Stimulated activated CD8-positive, alpha-beta memory T cell treated with anti-CD3 and anti-CD28 coated beads, Interleukin-7, amount 100 ng/mL, for 1 hour (primary cell): ENCODE measurements at places on chromosomes 7 and 10.

GRCh38 chr10:12906051-12906541 is 95.4 kb downstream of the CCDC3 start:
- DNase-seq, result no peak

DNA sequence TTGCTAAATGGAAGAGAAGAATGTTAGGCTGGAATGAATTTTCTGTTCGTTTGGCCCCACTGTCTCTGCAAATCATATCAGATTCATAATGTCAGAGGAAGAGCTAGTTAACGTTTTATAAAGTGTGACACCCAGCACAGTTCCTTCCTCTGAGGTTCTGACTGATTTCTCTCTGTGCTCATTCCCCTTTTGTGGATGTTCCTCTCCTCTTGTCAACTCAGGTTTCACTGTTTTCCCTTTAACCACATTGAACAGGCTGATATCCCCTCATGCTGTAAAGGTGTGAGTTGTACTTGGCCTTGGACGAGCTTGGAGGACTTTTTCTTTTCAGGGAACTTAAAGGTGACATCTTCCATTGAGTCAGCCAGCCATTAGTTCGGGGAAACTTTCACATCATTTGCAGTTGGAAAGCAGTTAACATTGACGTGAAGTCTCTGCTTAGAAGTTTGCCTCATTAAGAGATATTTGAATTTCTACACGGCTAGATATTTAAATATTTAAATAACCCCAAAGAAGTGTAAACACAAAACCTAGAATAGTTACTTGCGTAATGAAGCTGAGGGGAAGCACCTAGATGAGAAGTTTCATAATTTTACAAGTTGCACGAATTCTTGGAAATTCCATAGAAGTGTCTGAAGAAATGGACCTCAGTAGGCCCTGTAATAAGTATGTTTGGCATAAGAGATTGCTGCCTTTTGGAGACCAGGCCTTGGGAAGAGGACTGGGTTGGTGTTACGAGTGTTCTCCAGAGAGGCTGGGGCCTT is 101.5 kb upstream of the EGR2 start:
- no peak for DNase-seq

- DNase-seq, result no peak
These were observed 908 bp downstream of the CRYGN start for GRCh38 chr7:151438864-151439601.

- no peak for DNase-seq
These were observed 2.3 kb upstream of the TAX1BP1 start for GRCh38 chr7:27737616-27738015.

DNA sequence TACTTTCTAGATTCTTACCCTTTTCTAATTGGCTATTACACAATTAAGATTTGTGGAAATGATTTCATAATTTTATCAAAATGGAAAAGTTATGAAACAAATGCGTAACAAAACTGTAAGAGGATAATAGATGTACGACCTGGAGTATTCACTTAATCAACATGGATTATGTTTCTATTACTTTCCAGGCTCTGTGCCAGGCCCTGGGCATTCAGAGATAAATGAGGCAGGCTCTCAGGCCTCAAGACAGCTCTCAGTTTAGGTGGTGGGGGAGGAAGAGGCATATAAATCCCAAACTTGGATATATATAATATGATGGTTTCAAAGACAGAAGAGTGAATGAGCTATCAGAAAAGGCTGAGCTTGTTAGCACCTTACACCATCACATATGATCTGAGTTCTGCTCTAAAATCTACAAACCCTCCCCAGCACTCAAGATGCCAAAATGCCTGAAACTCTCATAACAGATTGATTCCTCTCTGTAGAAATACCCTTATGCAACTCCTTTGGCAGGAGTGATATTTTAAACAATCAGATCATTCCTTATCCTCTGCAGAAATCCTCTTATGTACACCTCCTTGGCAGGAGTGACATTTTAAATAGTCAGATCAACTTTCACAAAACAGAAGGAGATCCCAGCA is 42.5 kb downstream of the ACBD5 start:
- no peak for DNase-seq

GRCh38 chr7:128740996-128741395 is 1.8 kb downstream of the CALU start:
- DNase-seq, result no peak

DNA sequence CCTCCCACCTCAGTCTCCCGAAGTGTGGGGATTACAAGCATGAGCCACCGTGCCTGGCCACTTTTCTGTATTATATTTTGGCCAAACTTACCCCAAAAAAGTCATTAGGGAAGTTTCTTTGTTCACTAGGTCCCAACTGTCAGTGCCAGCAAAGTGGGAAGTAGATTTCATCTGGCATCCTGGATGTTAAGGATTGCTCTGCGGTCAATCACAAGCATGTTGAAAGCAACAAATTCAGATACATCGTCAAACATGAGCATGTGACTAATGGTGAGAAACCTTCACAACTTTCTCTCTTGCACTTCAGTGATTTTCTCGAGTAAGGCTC is 14.3 kb upstream of the LRRC17 start:
- no peak for DNase-seq

GRCh38 chr7:74153736-74154135 is 20.4 kb upstream of the EIF4H start:
- DNase-seq, result no peak

- DNase-seq, result no peak
These were observed 669.4 kb downstream of the PARD3 start for GRCh38 chr10:34145715-34146114.

DNA sequence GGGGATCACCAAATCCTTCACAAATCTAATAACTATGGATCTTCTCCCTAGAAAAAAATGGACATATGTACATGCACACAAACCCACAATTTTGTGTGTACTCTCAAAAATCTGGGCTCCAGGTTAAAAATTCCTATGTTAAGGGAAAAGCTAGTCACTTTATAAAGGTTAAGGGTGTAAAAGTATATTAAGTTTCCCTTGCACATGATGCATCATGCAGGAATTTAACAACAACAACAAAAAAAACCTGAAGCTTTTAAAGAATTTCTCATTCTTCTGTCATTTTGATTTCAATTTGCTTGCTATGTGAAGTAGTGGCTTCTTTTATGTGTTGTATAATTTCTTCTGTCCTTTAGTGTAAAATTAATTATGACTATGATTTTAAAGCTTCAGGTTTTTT is 123.7 kb downstream of the CNOT4 start:
- DNase-seq, result no peak

GRCh38 chr7:106618480-106618879 is 42.5 kb downstream of the CCDC71L start:
- DNase-seq, result no peak

GRCh38 chr7:39727231-39728012 is 104.0 kb downstream of the RALA start:
- DNase-seq, result no peak

DNA sequence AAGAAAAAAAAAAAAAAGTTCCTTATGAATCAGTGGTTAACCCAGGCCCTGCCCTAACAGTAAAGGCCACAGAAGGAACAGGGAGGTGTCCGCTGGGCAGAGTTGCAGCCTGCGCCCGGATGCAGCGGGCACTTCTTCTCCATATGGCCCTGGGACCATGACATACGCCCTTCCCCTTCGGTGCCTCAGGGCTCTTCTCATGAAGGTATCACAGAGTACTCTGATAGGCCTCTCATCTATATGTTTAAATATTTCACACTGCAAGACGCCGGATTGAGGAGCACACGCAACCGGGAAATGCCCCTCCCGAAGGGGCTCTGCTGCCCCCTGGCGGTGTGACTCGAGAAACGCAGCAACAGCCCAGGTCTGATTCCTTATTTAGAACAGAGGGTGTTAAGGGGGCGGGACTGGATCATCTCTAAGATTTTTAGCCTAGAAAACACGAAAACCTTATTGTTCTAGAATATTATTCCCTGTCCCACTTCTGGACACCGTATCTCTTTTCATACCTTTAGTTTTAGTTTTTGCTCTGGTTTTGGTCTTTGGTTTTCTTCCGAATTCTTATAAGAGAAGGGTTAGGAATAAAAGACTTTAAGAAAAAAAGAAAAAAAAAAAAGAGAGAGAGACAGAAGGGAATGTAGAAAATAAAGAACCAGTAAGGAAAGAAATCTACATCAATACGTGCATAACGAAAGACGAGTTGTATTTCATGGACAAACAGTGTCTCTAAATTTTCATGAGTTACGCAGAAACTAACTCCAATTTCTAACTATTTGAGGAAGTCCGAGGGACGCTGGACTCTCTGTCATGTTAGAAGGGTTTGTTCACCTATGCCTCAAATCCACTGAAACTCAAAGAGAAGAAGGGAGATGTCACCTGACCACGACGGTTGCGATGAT is 12.0 kb downstream of the DAGLB start:
- DNase-seq, result peak; percentile 71

GRCh38 chr7:74395745-74396311 is 57.9 kb upstream of the GTF2IRD1 start:
- no peak for DNase-seq

DNA sequence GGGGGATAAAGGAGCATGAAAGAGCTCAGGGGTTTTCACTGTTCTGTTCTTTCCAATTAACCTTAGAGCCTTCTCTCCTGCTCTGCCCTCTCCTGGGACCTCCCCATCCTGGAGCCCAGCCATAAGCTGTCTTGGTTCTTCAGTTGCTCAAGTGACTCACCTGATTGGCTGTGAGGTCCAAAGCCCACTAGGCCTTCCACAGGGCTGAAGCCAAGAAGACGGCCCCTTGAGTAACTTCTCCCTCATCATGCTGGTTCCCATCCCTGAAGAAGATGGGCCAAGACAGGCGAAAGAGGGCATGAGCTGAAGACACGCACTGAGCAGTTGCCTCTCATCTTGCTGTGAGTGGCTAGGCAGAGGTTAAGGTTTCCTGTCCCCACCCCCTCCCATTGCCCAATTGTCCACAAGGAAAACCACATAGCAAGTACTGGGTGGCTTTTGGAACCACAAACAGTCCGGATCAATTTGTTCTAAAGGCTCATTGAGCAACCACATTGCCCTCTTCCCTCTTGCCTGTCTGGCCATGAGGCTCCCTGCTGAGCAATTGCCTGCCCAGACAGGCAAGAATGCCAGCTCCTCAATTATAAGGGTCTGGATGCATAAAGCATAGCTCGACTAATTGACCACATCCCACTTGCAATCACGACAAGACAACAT is 43.9 kb upstream of the GPAM start:
- no peak for DNase-seq

DNA sequence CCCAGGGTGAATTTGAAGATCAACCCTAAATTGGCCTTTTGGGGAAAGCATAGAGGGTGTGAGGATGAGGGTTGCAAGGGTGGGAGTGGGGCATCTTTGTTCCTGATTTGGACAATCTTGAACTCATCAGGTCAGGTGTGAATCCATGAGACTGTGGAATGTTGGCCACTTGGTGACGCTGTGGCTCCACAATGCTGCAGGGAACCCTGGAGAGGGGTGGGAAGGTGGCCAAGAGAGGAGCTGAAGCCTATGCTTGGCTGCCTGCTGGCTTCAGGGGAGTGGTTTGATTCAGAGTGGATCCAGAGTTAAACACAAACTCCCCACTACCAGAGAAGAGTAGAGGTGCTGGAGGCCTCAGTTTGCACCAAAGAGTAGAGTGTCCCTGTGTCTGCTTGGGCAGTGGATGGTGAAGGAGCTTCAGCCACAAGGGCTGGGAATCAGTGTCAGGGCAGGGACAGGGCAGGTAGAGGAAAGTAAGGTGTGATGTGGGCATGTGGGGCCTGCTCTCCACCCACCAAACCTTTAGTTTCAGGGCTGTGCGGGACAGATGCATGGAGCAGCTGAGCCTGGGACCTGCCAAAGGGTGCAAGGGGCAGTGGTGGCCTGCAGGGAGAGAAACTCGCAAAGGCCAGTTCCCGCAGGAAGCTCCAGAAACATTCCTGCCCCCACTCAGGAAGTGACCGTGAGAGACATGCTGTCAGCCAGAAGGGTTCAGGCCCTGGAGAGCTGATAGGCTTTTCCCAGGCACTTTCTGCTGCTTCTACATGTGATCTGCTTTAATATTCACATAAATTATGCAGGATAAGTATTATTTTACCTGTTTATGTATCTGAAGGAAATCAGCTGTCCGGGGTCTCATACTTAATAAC is 81.0 kb upstream of the PRSS58 start:
- no peak for DNase-seq

DNA sequence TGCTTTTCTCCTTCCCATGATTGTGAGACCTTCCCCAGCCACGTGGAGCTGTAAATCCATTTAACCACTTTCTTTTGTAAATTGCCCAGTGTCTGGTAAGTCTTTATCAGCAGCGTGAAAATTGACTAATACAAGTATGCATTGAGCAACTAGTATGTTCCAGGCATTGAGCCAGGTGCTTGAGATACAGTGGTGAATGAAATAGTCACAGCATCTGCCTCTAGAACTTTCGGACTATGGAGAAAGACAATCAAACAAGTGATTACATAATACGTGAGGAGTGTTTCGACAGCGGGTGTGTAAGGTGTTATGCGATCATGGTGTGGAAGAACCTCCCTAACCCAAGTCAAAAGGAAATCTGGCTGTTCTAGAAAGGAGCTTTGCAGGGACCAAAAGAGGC is 21.6 kb upstream of the NUP205 start:
- DNase-seq, result no peak

DNA sequence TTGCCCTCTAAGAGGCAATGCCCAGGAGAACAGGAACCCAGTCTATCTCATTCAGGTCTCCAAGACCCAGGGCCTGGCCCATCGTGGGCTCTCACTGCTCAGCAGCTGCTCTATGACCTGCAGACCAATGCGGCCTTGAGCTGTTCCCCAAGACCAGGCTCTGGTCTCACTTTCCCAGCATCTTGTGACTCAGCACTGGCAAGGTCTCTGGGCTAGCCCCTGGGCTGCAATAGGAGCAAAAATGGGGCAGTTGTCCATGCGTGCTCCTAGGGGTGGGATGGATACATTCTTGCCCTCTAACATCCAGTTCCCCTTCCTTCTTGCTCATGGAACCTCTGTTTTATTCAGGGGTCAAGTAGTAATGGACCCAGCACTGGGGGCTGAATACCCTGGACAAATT is 13.5 kb downstream of the GCK start:
- no peak for DNase-seq

GRCh38 chr10:18886102-18886501 is 162.5 kb upstream of the MALRD1 start:
- DNase-seq, result no peak

DNA sequence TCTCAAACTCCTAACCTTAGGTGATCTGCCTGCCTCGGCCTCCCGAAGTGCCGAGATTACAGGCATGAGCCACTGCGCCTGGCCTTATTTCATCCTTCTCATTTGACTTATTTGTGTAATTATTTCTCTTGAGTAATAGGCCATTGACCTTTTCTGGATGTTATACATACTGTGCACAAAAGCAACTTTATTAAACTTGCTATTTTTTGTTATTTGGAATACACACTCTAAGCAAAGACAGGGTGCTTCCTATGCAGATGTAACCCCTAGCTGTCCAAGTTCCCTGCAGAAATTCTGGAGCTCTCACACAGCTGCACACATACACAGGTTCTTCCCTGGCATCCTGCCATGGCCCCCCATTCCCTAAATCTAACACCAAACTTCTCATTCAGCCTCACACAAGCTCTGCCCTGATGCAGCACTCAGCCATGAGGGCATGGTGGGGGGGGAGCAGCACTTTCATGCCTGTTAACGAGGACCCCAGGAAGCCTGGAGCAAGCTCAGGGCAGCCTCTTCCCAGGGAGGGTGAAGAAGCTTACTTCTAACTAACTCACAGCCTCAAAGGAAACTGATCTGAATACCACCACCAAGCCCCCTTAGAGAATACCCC is 33.2 kb downstream of the SH3PXD2A start:
- no peak for DNase-seq
